ENCODE measurements at places on chromosomes 2 and 18.
A peak's percentile ranks its signal among the peaks of the same experiment; 100 is the strongest.

- DNase-seq = no peak
Observed at GRCh38 chr18:57149051-57149450, 2.2 kb downstream of the BOD1L2 start.

GRCh38 chr18:23587220-23587642 lies 925 bp upstream of the NPC1 start:
- no peak for DNase-seq

- no peak for DNase-seq
Observed at GRCh38 chr2:127681288-127681804, 6.0 kb upstream of the LIMS2 start.

DNA sequence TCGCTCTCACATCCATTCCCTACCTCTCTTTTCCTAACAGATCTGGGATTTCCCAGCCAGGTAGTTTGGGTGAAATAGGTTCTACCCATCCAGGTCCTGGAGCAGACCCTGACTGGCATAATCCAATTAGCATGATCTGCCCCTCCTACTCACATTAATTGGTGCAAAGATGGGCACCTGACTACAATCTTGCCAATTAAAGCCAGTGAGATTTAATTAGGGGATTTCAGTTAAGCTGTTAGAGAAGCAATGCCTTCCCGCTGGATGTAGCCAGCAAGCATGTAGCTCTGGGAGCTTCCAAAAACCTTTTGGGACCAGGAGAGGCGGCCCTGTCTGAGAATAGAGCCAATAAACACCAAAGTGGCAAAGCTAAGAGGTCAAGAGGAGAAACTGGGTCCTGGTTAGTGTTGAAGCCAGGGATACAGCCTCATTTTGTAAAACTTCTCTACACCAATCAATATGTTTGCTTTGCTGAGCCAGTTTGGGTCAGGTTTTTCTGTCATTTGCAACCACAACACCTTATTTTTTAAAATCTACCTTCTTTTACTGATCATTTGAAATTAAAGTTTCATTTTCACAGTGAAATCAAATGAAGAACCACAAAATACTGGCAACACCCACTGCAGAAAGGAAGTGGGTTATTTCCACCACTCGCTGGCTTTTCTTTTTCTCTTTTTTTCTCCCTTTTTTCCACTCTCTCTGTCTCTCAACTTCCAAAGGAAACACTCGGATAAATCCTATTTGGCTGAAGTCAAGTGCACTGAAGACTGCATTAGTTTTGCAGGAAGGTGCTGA lies 3.2 kb upstream of the TTC39C start:
- DNase-seq = no peak

- DNase-seq = no peak
Observed at GRCh38 chr2:19086231-19086651, 272.2 kb downstream of the OSR1 start.

- no peak for DNase-seq
Observed at GRCh38 chr18:28432339-28432738, 255.4 kb upstream of the CDH2 start.

- no peak for DNase-seq
Observed at GRCh38 chr18:48003426-48004349, 73.2 kb upstream of the SMAD2 start.

- no peak for DNase-seq
Observed at GRCh38 chr18:50706199-50706598, 113.6 kb downstream of the MRO start.

DNA sequence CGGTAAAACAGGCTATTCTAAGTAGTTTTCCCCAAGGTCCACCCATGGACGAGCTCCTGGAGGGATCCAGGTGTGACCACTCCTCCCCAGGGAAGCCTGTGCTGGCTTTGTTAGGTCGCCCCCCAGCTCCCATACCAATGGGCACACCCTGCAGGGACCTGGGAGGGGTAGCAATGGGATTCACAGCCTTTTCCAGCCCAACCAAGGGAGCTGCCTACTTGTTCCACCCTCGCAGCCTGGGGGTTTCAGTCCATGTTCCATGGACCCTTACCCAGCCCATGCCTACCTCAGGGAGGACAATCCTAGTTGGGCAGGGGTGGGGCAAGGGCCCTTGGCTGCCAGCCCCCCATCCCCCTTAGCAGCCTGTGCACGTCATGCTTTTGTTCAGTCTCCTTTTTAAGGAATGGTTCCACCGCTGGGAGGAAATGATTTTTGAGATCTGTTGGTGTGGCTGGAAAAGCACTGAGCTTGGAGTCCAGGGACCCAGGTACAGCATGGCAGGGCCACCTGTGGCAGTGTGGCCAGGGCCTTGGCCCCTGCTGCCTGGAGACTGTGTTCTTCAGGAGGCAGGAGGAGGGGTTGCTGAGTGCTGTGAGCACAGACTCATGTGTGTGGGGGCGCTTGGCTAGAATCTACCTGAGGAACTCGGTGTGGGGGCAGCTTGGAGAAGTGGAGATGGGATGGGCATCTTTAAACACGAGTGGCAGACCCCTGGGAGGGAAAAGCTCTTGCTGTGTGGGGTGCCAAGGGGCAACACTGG lies 166.8 kb downstream of the TWIST2 start:
- DNase-seq = no peak

- DNase-seq = no peak
Observed at GRCh38 chr2:64259312-64259711, 115.1 kb upstream of the PELI1 start.

GRCh38 chr2:34123996-34124785 lies 525.1 kb upstream of the FAM98A start:
- no peak for DNase-seq

DNA sequence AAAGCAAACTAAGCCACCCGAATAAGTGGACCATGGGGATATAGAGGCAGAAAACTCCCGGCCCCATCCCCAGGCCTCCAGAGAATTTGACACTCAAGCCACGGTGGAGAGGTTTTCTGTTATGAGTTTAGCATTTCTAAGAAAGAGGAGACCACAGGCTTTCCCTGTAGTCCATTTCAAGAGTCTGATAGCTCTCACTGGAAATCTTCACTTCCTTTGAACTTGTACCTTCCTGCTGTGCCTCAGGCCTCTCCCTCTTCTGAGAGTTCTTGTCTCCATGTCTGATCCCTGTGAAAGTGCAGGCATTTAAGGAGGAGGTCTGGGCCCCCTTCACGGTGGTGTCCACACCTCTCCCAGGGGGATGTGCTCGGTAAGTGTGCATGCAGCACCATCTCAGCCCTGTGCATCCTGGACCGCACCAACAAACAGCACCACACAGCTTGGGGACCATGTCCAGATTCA lies 113.7 kb downstream of the BCL2 start:
- DNase-seq = no peak

GRCh38 chr2:137775529-137775928 lies 188.7 kb upstream of the HNMT start:
- no peak for DNase-seq

- no peak for DNase-seq
Observed at GRCh38 chr2:226187156-226187555, 612.5 kb downstream of the IRS1 start.

DNA sequence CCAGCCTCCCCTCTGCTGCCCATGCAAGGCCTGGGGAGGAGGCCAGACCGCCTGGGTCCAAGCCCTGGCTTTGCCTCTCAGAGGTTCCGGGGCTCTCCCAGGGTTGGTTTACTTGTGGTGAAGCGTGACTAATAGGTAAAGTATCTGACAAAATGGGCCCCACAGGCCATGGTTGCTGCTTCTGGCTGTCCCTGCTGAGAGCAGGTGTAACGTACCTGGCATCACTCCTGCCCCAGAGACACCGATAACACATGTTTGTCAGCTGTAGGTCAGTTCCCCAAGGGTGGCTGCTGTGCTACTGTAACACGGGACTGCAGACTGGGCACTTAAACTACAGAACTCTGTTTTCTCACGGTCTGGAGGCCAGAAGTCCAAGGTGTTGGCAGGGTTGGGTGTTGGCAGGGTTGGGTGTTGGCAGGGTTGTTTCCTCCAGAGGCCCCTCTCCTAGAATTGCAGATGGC lies 34.1 kb downstream of the ODC1 start:
- no peak for DNase-seq

GRCh38 chr2:218362606-218363005 lies 5.9 kb downstream of the CATIP start:
- no peak for DNase-seq

DNA sequence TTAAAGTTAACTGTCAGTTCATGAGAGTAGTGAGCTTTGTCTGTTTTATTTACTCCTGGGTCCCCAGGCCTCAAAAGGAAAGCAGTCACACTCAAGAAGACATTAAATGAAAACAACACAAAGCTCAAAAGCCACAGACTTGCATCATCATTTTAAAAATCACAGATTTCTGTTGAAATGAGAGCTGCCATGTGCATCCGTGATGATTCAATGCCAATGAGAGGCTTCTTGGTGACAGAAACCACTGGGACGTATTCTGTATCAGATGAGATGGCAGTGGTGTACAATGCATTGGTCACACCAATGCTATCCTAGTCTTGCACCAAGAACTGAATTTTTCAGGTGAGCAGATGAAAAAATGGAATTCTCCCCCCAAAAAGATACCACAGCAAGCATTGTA lies 204.8 kb downstream of the ANAPC1 start:
- DNase-seq = no peak

GRCh38 chr2:157777427-157777826 lies 98.7 kb downstream of the ACVR1 start:
- DNase-seq = peak; percentile 13

GRCh38 chr2:120993661-120994060 lies 258.0 kb downstream of the GLI2 start:
- DNase-seq = no peak

- DNase-seq = no peak
Observed at GRCh38 chr18:34321066-34321465, 96.4 kb upstream of the NOL4 start.

- no peak for DNase-seq
Observed at GRCh38 chr2:143965493-143966164, 554.3 kb downstream of the ZEB2 start.

GRCh38 chr18:74598350-74599001 lies 806 bp downstream of the ZNF407 start:
- peak; percentile 52 for DNase-seq

- DNase-seq = no peak
Observed at GRCh38 chr2:46723346-46723745, 192.3 kb downstream of the MCFD2 start.

- no peak for DNase-seq
Observed at GRCh38 chr18:37428288-37428974, 137.2 kb downstream of the CELF4 start.

GRCh38 chr2:7766088-7766722 lies 849.0 kb downstream of the RNF144A start:
- no peak for DNase-seq

DNA sequence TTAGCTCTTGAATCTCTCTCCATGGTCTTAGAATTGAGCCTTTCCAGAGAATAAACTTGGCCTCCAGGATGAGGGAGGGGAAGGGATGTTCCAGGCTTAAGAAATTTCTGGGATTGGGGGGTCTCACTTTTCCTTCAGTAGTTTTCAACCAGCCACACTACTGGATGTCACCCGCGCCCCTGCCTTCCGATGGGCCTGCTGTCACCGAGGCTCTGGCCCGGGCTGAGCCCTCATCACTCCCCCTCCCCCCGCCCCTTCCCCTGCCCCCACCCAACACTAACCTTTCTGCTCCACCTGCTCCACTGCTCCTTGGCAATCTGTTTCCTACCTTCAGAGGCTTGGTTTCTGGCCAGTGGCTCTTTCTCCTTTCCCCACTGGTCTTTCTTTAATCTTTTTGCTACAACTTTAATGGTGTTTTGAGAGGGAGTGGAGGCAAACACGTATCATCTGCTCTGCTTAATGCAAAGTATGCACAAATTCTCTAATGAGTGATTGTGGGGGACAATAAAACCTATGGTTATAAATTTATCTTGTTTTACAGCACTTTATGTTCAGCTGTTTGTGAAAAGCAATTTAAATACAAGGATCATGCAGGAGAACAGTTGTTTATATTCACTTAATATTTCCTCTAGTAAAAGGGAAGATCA lies 155.1 kb downstream of the WDSUB1 start:
- DNase-seq = no peak

- no peak for DNase-seq
Observed at GRCh38 chr2:50646226-50646625, 385.7 kb downstream of the NRXN1 start.

GRCh38 chr2:57804971-57805370 lies 241.6 kb upstream of the VRK2 start:
- DNase-seq = no peak

DNA sequence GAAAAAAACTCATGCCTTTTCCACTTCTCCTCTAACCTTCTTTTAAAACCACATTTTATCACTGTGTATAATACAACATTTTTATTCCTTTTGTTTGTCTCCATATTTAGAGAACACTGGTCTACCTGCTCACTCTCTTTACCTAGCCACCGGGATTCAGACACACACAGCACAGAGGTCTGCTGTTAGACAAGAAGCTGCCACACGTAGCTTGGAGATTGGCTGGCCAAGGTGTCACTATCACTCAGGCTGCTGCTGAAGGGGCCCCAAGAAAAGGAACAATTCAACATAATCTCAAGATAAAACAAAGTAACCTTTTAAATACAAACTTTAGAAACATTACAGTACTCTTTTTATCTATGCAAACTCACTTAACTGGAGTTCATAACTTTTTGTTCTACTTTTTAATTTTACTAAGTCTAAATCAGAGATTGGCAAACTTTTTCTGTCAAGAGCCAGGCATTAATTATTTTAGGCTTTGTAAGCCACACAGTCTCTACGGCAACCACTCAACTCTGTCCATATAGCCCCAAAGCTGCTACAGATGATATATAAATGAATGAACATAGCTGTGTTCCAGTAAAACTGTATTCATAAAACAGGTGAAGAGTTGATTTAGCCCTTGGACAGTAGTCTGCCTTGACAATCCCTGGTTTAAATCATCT lies 25.8 kb downstream of the FEZ2 start:
- no peak for DNase-seq

GRCh38 chr2:236063994-236064393 lies 104.2 kb downstream of the GBX2 start:
- no peak for DNase-seq

- no peak for DNase-seq
Observed at GRCh38 chr2:133142087-133142486, 426.2 kb downstream of the NCKAP5 start.

GRCh38 chr2:36079793-36080192 lies 275.8 kb upstream of the CRIM1 start:
- no peak for DNase-seq

- no peak for DNase-seq
Observed at GRCh38 chr2:157055660-157056199, 201.8 kb upstream of the GALNT5 start.

GRCh38 chr2:164969909-164970690 lies 14.8 kb upstream of the SLC38A11 start:
- DNase-seq = no peak

DNA sequence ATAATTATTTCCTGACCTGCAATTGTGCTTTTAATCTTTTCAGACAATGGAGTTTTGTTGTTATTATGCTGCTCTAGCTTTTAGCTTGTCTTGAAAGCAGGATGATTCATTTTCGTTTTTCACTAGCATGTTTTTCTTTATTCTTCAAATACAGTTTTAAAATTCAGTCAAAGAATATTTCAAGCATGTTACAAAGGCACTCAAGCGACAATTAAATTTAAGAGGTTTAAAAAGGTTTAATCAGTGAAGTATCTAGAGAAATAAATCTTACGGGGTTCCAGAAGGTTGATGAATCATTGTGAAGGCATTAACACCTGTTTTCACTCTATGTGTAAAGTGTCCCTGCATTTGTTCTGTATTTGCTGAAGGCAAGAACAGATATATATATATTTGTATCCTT lies 390.7 kb upstream of the TMEFF2 start:
- DNase-seq = no peak
